ENCODE measurements at places on chromosomes 3 and 15. TPM values are rescaled to one million over a fixed set of nuclear protein-coding genes. Genes with fewer than 3 reads are reported as not detected.

DNA sequence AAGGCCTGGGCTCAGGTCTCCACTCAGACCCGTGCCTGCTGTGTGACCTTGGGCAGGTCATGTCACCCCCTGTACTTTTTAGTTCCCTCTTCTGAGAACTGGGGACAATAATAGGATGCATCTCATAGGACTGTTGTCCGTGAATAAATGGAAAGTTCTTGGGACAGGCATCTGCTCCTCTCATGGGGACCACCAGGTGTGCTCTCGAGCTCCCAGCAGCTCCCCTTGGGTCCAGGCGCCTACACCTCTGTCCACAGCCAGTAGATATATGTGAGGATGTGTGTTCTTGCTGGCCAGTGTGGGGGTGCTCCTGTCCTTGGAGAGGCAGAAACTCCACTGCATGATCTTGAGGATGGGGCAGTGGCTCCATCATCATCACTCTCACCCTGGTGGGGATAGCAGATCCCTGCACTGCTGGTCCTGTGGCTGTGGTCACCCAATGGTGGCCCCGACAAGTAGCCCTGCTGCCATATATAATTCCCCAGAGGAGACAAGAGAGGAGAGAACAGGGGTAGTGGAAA is 257.6 kb upstream of the TLE3 start:
- no peak for DNase-seq

- no peak for DNase-seq
Measured at GRCh38 chr15:55819397-55820034, 76.6 kb upstream of the PRTG start.

GRCh38 chr15:61033319-61033718 is 195.8 kb downstream of the RORA start:
- DNase-seq = no peak

DNA sequence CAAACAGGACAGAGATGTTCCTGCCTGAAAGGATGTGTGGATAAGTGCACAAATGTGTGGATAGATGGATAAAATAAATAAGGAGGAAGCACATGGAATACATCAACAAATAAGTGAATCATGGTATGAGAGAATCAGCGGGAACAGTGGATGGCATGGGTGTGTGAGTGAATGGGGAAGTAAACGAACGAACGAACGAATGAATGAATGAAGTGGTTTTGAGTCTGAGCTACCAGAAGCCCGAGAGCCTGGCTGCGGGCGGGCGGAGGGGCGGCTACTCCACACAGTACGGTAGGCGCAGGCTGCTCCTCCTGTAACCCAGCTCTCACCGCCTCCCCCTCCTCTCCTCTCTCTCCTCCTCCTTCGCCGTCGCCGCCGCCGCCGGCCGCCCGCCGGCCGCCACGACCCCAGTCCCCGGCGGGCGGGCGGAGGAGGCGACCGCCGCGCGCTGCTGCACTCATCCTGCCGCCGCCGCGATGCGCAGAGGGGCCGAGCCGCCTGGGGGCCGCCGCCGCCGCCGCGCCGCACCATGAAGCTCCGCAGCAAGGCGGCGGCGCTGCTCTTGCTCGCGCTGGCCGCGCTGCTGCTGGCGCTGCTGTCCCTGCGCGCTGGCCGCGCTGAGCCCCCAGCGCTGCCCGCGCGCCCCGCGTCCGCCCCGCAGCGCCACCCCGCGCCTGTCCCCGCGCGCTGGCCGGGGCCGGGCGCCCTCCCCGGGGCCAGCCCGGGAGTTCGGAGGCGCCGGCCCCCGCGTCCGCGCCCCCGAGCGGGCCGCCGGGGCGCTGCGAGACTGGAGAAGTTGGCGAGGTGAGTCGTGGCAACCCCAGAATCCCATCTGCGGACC is at the start of gene GXYLT2:
TSS of gene GXYLT2 (plus strand) at position 342 of the 841 bp plus-strand sequence. CDS start at position 530, 188 bp downstream.
- DNase-seq = no peak

DNA sequence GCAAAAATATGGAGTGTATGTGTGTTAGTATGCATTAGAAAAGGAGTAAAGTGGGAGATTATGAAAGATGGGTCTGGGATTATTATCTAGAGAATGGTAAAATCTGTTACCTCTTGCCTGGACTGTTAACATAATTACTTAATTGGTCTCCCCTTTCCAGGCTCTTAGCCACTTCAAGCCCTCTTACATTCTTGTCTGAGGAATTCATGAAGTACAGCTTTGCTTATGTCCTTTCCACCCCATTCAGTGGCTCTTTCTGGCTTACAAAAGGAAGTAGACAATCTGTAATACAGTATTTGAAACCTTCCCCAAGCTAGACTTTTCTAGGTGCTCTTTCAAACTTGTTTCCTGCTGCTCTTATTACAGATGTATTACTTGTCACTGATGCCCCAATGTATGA is 129.8 kb downstream of the MBNL1 start:
- DNase-seq = no peak

Gene NPAP1
- not detected for total RNA-seq

Gene MB21D2
- 0.09 TPM for total RNA-seq

Gene RASGRF1
- total RNA-seq = 8.6 TPM

Gene SCN5A
- 0.02 TPM for total RNA-seq
